NCI-H2171 (cell line): ENCODE measurements at places on chromosomes 1 and 21.

DNA sequence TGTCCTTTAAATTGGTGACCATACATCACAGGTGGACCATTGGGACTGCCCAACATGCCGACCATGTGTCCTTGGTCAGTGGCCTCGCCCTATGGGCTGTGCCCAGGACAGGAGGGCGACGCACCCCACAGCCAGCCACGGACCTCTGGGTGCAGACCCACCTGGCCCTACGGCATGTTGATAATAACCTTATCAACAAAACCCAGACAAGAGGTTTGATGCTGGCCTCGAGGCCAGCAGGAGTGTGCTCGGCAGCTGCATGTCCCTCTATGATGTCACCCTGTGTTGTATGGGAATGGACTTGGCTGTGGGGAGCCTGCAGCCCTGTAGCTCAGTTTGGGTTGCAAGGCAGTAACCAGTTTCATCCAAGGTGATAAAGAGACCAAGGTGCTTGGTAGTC, 32.1 kb downstream of the SLC37A1 start:
- DNase-seq = no peak

- DNase-seq = no peak
Measured at GRCh38 chr1:93567255-93567918, 114.2 kb downstream of the BCAR3 start.

DNA sequence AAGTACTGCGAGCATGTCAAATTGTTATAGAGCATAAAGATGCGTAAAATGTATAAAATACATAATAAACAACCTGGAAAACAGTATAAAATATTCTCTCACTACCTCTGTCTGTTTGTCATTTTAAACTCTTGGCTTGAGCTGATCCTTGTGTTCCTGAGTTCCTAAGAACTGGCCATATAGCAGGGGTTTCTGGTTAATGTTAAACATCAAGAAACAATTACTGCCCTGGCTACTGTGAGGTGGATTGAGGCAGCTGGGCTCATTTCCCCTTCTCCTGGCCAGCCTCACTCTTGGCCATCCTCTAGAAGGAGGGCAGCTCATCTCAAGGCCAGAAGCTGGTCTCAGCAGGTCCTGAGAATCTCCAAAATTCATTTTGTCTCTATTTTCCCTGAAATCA, 297.3 kb upstream of the USP24 start:
- DNase-seq = no peak

DNA sequence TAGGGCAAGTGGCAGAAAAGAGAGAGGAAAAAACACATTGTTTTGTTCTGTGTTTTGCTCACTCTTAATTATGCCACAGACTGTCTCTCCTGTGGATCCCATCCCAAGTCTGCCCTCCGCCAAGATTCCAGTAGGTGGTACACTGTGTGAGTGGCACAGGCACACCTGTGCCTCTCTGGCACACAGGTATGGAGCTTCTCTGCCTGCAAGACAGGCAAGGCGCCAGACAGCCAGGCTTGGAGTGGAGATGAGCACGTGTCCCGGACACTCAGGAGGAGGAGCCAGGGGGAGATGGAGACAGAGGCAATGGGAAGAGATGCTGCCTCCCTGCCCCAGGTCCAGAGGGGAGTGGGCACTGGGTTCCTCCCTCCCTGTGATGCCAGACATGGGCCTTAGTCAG, 6.5 kb upstream of the GRIK3 start:
- peak; percentile 42 for DNase-seq

DNA sequence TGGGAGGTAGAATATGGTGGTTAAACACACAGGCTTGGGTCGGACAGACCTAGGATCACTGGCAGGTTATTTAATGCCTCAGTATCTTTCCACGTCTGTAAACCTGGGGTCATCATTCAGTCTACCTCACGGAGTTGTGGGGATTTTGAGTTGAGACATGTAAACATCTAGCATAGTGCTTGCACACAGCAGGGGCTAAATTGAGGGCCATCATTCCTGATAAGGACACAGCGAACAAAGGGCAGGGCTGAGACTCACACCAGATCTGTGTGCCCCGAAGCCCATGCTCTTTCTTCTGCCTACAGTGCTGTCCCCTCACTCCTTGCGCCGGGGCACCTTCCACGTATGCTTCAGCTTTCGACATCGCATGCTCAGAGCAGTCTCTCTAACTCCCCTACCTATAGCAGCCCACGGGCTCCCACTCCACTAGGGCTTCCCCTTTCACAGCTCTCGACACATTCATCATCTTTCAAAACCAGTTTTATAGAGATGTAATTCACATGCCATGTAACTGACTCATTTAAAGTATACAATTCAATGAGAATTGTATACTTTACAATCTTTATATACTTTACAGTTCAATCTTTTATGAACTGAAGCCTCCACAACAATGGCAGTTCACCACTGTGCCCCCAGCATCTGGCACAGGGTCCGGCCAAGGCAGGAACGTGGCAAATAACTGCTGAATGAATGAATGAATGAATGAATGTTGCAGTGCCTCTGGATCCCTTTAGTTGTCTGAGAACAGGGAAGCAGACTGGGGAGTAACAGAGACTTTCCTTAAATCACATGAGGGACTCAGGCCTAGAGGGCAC, 48.0 kb downstream of the GPR161 start:
- no peak for DNase-seq

DNA sequence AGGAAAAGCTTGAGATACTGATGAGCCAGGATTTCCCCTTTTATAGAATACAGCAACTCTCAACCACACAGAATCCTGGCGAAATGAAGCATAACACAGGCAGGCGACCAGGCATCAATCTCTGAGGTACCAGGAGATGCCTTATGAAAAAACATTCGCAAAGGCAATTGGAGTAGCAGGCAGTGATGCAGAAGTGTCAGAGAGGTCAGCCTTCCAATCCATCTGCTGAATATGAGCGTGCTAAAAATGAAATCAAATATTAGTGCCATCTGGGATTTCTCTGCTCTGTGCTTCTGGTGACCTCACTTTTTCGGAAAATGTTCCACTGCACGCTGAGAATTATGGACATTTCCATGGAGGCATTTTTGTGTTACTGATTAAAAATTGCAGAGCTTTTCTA, 258.8 kb downstream of the VAV3 start:
- DNase-seq = peak; percentile 93

- no peak for DNase-seq
Measured at GRCh38 chr21:35084869-35085268, 35.8 kb upstream of the RUNX1 start.

- DNase-seq = no peak
Measured at GRCh38 chr1:66176012-66176715, 357.8 kb upstream of the SGIP1 start.

- DNase-seq = no peak
Measured at GRCh38 chr21:34808569-34809204, 139.9 kb downstream of the CLIC6 start.

DNA sequence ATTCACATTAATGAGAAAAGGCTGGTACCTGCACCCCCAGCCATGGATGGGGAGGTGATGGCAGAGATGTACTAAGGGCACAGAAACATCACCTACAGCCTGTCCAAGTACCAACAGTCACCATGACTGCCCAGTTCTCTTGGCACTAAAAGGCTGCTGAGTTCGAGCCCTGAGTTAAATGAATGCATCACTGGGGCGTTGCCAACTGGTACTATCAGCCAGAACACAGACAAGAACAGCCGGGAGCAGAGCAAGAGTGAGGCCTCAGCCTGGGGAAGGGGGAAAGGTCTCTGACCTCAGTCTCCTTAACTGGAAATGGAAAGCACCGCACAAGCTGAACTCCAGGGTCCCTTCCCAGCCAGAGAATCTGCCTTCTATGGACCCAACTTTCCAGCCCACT, 60.5 kb downstream of the GLIS1 start:
- no peak for DNase-seq

GRCh38 chr1:181091309-181092040, 3.0 kb downstream of the IER5 start:
- no peak for DNase-seq

DNA sequence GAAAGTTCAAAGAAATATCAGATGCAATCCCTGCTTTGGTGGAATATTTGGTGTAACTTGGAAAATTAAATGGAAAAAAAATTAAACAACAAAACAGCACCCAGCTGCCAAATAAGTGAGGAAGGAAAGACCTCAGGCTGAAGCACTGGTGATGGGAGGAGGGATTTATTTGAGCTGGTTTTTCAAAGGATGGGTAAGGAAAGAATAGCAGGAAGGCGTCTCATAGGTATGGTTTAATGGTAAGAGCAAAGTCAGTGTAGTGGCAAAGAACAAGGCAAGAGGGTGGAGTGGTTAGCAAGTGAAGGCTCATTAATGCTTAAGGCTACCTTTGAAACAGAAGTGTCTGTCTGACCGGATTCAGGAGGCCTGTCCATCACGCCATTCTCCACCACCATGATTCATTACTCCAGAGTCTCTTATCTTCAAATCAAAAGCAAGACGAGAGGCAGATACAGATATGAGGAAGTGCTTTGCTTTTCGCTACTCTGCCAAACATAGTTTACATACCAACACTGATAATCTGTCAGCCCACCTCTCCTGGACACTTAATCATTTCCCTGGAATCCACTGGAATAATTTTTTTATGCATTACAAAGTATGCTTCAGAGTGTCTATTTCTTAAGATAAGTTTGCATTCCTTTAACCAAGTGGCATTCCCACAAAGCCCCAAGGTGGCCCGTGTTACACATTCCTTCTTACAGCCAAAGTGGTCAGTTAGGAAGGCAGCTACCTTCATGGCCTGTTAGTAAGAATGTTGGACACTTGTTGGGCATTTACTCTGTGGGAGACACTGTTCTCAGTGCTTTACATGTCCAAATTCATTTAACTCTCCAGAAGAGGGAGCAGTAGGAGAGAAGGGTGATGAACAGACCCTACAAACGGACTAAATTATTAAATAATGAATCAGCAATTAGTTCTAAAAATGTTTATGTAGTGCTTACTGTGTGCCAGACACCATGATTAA, 146.6 kb downstream of the ROR1 start:
- no peak for DNase-seq

DNA sequence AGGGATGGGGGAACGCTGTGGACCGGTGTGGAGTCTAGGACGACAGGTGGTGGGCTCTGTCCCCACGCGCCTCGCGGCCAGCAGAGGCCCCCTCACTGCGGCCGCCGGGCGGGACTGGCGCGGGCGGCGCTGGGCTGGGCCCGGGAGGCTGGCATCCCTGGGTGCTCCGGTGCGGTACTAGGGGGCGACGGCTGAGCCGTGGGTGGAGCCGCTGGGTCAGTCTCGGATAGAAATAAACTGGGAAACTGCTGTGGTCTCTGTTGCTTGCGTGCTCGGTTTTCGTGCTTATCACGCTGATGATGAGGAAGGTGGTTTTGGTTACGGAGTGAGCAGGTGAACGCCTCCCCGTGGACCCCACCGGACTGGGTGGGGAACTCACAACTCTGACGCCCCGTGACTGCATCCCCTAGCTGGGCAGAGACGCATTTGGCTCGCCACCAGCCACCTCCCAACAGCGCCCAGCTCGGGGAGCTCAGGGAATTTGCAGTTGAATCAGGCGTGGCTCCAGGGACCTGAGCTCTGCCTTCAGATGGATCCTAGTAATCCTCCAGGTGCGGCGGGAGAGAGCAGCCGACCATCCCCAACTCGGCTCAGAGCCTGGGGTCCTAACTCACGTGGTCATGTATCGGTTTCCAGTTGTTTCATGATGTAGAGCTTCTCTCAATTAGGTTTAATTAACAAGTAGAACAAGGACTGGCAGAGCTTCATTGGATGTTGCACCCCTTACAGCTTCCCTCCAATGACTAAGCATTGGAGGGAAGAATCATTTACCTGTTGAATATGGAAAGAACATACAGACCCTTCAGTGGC, 32.1 kb downstream of the HSD17B7 start:
- no peak for DNase-seq

DNA sequence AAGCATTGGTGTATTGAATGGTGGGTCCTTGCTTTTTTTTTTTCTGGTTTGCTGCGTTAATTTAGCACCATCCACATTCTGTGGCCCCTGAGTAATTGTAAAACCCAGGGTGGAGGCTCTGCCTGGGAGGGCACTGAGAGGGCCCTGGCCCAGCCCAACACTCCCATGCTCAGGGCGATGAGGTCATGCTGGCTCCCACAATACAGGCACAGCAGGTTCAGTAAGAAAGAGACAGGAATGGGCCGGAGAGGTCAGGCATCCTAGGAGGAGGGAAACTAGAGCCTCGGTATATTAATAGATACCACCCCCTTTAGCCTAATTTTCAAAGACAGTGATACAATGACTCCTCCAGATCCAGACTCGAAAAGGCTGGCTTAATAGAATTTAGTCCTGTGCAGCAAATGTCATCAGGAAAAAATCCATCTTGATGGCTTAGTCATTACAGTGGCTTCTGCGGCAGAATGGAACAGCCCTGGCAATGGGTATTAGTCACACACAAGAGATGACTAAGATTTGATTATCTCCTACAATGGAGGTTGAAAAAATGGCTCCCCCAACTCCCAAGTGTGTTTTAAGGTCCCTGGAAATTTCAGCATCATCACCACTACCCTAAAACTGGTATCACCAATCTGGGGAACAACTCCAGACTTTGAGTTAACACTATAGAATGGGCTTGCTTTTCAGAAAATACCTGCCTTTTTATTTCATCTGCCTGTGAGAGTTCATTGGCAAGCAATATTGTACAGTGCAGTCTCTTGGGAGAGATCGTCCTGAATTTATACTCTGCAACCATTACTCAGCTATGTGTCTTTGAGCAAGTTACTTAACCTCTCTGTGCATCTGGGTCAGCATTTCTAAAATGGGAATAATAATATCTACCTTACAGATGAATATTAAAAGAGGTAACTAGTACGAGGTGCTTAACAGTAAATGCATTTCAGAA, 43.9 kb upstream of the LYST start:
- DNase-seq = no peak
